ENCODE measurements at places on chromosomes 16 and 17. TPM values are rescaled to one million over a fixed set of nuclear protein-coding genes. Genes with fewer than 3 reads are reported as not detected.
A peak's percentile ranks its signal among the peaks of the same experiment; 100 is the strongest.

DNA sequence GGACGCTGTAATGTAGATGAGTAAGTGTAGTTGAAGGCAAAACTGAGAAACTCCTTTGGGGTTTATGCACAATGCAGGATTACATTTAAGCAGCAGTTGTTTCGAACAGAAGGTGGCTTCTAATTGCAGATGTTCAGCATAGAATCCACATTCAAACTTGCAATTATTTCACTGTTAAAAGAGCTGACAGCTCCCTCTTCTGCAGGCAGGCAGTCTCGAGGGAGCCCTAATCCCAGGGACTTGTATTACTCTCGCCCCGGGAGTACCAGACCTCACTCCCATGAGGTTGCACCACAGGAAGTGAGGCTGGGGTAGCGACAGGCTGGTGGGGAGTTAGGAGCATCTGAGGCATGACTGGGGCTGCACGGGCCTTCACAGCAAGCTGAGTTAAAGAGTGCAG is 484.3 kb upstream of the EEF2KMT start:
- H3K36me3 ChIP-seq, result no peaks in the 10 kb centered on the region
- DNase-seq, result no peak
- no peak overlapping the region for H3K4me3 ChIP-seq
- H3K27me3 ChIP-seq, result peaks cover 28% of the 10 kb centered on the region
- H3K4me1 ChIP-seq, result no peaks in the 10 kb centered on the region
- H3K27ac ChIP-seq, result no peak overlapping the region

- peaks cover 11% of the 10 kb centered on the region for H3K27me3 ChIP-seq
- no peak overlapping the region for H3K27ac ChIP-seq
Measured at GRCh38 chr16:30992931-30993816, 8.2 kb downstream of the HSD3B7 start.

DNA sequence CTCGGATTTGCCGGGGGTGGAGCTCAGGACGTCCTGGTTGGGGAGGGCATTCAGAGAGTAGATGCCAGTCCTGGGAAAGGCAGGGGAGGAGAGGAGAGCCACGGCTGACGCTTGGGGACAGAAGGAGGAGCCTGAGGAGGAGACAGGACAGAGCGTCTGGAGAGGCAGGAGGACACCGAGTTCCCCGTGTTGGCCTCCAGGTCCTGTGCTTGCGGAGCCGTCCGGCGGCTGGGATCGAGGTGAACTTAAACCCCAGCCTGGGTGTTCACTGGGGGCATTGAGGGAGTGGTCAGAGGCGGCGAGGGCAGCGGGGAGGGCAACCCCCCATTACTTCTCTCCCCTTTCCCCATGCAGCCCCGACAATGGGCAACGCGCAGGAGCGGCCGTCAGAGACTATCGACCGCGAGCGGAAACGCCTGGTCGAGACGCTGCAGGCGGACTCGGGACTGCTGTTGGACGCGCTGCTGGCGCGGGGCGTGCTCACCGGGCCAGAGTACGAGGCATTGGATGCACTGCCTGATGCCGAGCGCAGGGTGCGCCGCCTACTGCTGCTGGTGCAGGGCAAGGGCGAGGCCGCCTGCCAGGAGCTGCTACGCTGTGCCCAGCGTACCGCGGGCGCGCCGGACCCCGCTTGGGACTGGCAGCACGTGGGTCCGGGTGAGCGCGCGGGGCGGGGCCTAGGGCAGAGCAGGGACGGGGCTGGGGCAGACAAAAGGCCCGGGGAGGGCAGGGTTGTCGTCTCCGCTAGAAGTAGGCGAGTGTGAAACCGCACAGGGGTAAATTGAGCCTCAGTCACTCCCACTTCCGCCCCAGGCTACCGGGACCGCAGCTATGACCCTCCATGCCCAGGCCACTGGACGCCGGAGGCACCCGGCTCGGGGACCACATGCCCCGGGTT is 3.7 kb downstream of the NOL3 start:
- peak overlapping the region; percentile 94 for H3K27ac ChIP-seq
- peaks cover 8% of the 10 kb centered on the region for H3K36me3 ChIP-seq
- H3K27me3 ChIP-seq, result peaks cover 69% of the 10 kb centered on the region
- H3K4me1 ChIP-seq, result peaks cover 29% of the 10 kb centered on the region
- DNase-seq, result no peak
- peak overlapping the region; percentile 88 for H3K4me3 ChIP-seq

GRCh38 chr17:42521036-42521435 is 15.0 kb upstream of the NAGLU start:
- H3K4me3 ChIP-seq, result peak overlapping the region; percentile 49
- peaks cover 52% of the 10 kb centered on the region for H3K4me1 ChIP-seq
- DNase-seq, result no peak

- peaks cover 16% of the 10 kb centered on the region for H3K36me3 ChIP-seq
- peak overlapping the region; percentile 87 for H3K4me3 ChIP-seq
- peaks cover 50% of the 10 kb centered on the region for H3K27me3 ChIP-seq
- H3K27ac ChIP-seq, result peak overlapping the region; percentile 94
- peaks cover 59% of the 10 kb centered on the region for H3K4me1 ChIP-seq
Measured at GRCh38 chr17:48561884-48562810, 16.0 kb downstream of the HOXB4 start.

- H3K4me1 ChIP-seq, result peaks cover 31% of the 10 kb centered on the region
- peak overlapping the region; percentile 80 for H3K4me3 ChIP-seq
- peaks cover 3% of the 10 kb centered on the region for H3K27me3 ChIP-seq
- peaks cover 18% of the 10 kb centered on the region for H3K36me3 ChIP-seq
- no peak for DNase-seq
Measured at GRCh38 chr17:40178021-40178601, 841 bp downstream of the RAPGEFL1 start.

The GGT6 gene
- total RNA-seq, result 1.0 TPM

The CFAP97D1 gene
- total RNA-seq, result not detected

Data from type B pancreatic cell (in vitro differentiated cells).